ENCODE measurements at places on chromosomes 11 and 22.

GRCh38 chr22:19579115-19579811 lies 55.1 kb upstream of the CLDN5 start:
- no peak for DNase-seq

- DNase-seq = no peak
Observed at GRCh38 chr11:118820412-118821357, 29.7 kb upstream of the DDX6 start.

- no peak for DNase-seq
Observed at GRCh38 chr22:39995393-39996252, 869 bp downstream of the FAM83F start.

DNA sequence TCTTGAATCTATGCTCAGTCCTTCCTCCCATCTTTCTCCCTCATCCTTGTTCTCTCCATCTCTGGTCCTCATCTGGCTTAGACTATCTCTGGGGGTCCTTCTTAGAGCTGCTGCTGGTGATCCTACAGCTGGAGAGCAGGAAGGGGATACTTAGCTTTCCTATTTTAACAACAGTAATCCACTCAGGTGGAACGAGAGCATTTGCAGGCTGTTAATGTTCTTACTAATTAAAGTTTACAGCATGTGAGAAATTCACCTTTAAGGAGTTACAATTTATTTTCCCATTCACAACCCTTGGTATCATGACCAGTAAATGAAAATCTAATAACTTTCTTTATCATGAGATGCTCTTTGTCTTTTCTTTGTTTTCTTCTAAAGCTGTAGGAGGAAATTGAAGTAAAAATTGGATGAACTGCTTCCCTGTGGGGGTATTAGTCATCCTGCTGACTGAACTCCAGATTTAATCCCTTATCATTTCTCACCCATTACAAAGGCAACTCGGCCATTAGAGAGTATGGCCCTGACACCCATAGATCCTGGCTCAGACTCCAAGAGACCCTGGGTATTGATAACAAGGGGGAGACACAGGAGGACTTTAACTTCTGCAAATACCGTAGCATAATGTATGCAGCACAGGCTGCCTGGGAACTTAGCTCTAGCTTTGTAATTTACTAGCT lies 37.6 kb upstream of the MTNR1B start:
- no peak for DNase-seq

GRCh38 chr11:5226732-5227310 lies at the start of gene HBB:
Gene HBB, minus strand, starts transcription at chr11:5227071. Its CDS starts 50 bp downstream, at chr11:5227021.
- DNase-seq = no peak

DNA sequence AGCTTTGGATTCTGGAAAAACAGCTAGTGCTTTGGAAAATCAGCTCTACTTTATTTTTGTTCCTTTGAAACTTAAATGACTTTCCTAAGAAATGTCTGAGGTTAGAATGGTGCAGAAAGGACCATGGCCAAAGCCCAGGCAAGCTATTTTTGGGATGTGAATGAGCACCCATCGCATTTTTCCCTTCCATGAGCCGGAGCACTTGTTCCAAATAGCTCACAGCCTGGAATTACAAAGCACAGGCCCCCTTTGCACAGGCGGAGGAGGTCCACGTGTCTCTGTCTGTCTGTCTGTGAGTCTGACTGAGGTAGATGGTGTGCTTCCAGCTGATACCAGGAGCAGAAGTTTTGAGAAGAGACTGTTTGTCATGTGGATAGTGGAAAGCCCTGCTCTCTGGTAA lies 50.7 kb downstream of the MICAL2 start:
- no peak for DNase-seq

DNA sequence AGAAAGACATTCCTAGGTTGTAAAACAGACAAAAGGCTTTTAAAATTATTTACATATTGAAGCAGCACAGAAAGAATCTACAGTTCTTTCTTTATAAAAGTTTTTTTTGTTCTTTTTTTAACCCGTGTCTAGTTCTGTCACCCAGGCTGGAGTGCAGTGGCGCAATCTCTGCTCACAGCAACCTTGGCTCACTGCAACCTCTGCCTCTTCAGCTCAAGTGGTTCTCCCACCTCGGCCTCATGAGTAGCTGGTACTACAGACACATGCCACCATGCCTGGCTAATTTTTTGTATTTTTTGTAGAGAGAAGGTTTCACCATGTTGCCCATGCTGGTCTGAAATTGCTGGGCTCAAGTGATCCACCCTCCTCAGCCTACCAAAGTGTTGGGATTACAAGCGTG lies 3.8 kb upstream of the INCENP start:
- no peak for DNase-seq

DNA sequence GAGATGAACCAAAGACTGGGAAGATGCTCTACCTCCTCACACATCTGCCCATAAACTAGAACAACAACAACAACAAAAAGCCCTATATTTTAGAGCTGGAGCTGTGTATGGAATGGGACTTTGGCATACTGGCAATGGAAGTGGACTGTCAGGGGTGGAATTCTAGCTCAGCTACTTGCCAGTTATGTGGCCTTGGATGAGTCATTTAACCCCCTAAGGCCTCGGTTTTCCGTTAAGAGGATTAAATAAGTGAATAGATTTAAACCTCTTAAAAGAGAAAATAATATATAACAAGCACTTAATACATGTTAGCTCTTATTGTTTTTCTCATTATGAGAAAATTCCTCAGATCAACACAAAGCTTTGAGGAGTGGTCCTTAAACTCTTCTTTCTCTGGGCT lies 195.0 kb downstream of the KIF18A start:
- DNase-seq = no peak

- DNase-seq = no peak
Observed at GRCh38 chr11:62444236-62444833, 25.5 kb downstream of the SCGB1A1 start.

Data from central memory CD8-positive, alpha-beta T cell (primary cell).